Peyer's patch (tissue), 4 donors: ENCODE measurements at places on chromosomes 5 and 9. TPM values are rescaled to one million over a fixed set of nuclear protein-coding genes. Genes with fewer than 3 reads are reported as not detected.

DNA sequence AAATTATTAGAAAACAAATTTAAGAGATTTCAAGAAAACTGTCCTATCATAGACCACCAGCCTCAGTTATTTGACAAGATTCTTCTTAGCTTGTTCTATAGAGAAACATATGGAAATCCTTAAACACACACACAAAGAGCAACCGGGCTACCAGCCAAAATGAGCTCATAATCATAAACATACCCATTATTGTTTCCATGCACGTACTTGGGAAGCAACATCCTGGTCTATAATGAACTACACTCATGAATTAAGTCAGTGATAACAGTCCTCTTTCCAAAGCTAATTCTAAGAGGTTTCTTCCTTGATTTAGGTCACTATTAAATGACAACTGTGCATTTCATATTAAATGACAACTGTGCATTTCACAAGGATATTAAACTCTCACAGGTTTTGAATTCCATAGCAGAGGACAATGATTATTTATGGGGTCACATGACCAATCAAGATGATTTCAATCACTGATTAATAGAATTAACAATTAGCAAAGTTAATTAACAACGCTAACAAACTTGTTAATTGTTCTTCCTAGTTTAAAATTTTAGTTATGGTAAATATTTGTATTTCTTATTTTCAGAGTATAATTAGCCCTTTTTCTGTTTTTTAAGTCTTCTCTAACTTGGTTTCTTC lies 77.0 kb downstream of the OXCT1 start:
- no peak for DNase-seq

The OLFML2A gene
- total RNA-seq: 9.1 TPM

The ZNF300 gene
- total RNA-seq: 6.3 TPM

- DNase-seq: no peak
Observed at GRCh38 chr9:134514503-134514902, 127.1 kb upstream of the COL5A1 start.

The TRIM36 gene
- total RNA-seq: 27.2 TPM

- DNase-seq: no peak
Observed at GRCh38 chr5:3317051-3317795, 278.4 kb upstream of the IRX1 start.

DNA sequence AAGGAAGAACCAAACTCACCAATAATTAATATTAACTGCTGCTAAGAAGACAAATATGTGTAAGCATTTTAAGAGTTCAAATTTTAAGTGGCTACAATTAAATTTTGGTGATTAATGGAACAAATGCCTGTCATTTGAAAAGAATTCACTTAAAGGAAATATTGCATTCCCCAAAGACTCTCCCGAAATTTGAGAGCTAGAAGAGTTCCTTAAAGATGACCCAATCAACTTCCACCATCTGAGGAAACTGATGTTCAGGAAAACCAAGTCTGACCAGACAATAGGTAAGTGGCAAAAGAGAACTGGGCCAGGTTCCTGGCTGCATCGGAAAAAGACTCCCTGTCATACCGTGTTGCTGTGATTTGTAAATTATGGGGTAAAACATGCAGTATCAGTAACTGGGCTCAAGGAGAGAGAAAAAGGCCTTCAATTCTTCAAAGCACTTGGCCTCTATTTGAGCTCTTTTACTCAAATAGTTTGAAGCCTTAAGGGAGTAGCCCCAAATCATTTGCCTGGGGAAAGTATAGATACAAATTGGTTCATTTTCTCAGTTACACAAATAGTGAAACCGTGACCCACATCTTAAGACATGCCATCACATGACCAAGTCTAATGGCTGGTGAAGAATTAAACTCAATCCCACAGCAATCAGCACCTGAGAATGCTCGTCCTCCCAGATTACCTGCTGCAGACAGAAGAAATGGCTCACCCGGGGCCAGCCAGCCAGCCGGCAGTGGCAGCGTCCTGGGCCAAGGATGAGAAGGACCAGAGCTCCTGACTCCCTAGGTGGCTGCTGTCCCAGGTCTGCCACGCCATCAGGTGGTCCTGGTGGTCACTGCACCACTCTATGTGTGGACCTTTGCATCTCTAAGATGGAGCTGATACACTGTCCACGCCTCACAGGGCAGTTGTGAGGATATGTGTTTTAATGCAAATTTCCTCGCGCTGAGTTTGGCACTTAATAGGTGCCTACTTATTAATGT lies 162.9 kb downstream of the TTLL11 start:
- DNase-seq: no peak

The HCN1 gene
- total RNA-seq: not detected
